ENCODE measurements at places on chromosomes 7 and 10.

DNA sequence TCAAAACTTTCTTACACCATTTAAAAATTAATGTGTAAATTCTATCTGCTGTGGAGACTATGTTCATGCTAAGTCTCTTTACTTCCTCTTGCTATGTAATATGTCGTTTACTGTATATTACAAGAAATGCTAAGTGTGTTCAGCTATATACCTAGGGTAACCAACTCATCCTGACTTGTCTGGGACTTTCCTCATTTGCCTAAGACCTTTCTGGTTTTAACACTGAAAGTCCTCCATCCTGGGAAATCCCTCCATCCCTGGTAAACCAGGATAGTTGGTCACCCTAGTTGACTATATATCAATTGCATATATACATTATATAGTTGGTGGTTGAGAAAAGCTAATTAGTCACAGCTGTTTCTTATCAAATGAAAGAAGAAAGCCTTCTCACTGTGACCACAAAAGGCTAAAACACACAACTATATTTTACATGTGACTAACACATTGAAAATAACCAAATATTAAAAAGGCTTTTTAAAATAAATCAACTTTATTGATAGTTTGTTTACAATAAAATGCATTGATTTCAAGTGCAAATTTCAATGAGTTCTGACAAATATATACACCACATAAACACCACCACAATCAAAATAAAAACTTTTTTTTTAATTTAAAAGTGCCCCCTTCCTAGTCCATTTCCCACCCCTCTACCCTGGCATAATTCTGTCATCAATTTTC, 167.7 kb upstream of the INHBA start:
- DNase-seq = no peak

GRCh38 chr7:55622241-55622640, 49.9 kb upstream of the VOPP1 start:
- DNase-seq = no peak

DNA sequence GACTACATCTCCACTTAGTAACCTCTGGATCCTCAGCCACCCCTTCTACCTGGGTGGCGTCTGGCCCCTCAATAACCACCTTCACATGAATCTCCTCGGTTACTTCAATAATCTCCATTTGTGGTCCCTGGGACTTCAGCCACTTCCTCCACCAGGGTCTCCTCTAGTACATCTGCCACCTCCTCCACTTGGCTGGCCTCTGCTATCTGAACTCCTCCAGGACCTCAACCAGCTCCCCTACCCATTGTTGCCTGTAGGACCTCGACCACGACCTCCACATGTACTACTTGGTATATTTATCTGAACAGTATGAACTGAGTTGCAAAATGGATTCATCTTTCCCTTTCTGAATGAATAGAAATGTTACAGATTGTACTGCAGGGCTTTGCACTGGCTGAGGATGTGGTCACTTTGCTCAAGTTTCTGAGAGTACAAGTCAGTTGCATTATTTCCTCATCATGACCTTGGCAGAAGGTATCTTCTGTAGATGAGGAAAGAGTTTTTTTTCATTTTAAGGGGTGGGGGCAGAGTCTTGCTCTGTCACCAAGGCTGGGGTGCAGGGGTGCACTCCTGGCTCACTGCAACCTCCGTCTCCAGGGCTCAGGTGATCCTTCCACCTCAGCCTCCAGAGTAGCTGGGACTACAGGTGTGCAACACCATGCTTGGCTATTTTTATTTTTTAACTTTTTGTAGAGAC, 36.0 kb downstream of the MAT1A start:
- DNase-seq = no peak

DNA sequence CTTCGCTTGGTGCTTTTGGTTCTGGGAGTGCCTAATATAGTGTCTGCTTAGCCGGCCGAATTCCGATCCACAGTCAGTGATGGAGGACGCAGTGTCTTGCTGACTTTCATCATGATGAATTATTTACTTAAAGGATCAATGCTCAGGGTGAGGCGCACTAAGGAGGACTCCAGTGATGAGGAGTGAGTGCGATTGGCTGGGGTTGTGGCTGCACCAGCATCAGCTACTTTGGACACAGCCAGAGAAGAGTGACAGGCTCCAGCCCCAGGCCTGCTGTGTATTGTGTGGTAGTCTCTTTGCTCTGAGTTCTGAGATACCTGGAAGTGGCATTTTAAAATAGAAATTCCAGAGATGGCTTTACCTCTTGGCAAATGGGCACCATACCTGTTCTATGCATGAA, 73.3 kb upstream of the ANLN start:
- no peak for DNase-seq

DNA sequence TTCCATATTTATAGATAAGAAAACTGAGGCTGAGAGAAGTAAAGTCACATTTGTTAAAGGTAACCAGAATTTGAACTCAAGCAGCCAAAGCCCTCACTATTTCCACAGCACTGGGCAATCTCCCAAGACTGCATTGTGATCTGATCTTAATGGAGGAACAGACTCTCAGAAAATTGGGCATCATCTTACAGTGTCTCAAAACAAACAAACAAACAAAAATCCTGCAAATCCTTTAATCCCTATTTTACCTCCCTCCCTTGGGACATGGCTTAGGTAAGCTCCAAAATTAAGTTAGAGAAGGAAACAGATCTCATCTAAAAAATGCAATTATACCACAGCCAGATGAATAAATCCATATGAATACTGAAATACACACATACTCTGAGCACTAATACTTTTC, 57.5 kb downstream of the FHIP2A start:
- DNase-seq = no peak

DNA sequence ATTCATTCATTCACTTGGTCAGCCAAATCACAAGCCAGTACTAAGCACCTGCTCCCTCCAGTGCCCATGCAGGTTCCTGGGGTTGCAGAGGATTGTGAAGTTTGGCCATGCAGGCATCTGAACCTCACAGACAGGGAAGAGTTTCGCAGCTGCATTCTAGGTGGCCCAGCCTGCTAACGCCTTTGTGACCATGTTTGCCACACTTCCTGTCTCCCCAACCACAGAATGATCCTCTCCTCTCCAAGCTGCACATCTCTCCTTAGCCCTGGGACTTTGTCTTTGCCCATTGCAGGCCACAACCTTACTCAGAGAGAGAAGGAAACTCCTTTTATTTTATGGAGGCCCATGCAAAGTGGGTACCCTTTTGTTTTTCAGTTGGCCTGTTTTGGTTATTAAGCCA, 31.8 kb downstream of the EPDR1 start:
- no peak for DNase-seq
